Dermis blood vessel endothelial cell (primary cell): ENCODE measurements at places on chromosomes 6 and 20. TPM values are rescaled to one million over a fixed set of nuclear protein-coding genes. Genes with fewer than 3 reads are reported as not detected.

The TBX18 gene
- 0.68 and 1.7 TPM in 2 replicates for total RNA-seq

The TCF21 gene
- total RNA-seq, result not detected in 2 replicates

The BACH2 gene
- total RNA-seq, result 1.2 and 1.3 TPM in 2 replicates

The WTAP gene
- total RNA-seq, result 96.4 and 131 TPM in 2 replicates
